ENCODE measurements at places on chromosomes 4 and X.

GRCh38 chr4:82403725-82404124, 26.5 kb downstream of the HNRNPDL start:
- no peak overlapping the region for H3K4me3 ChIP-seq
- H3K36me3 ChIP-seq, result no peaks in the 10 kb centered on the region
- H3K27me3 ChIP-seq, result no peaks in the 10 kb centered on the region
- H3K27ac ChIP-seq, result no peak overlapping the region
- no peak for DNase-seq

DNA sequence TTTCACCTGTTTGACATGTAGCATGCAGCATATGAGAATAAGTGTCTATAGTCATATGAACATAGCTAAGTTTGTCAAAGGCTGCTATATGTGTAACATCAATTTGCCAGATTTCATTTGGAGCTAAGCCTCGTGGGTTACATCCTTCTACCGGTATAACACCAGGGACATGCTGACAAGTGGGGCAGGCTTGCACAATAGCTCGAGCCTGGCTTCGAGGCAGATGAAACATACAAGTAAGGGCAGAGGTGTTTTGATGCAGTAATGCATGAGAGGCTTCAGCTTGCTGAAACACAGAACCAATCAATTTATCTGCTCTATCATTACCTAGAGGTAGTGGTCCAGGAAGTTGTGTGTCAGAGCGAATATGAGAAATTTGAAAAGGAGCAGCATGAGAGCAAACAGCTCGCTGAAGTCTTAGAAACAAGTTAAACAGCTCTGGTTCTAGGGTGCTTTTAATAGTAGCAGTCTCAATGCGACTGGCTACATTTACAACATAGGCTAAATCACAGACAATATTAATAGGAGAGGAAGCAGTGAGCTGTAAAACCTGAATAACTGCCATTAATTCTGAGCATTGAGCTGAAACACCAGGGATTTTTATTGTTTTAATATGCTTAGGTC, 14.9 kb upstream of the UGDH start:
- H3K36me3 ChIP-seq, result peaks cover 4% of the 10 kb centered on the region
- H3K4me1 ChIP-seq, result no peaks in the 10 kb centered on the region
- no peak overlapping the region for H3K4me3 ChIP-seq
- H3K27me3 ChIP-seq, result no peaks in the 10 kb centered on the region

DNA sequence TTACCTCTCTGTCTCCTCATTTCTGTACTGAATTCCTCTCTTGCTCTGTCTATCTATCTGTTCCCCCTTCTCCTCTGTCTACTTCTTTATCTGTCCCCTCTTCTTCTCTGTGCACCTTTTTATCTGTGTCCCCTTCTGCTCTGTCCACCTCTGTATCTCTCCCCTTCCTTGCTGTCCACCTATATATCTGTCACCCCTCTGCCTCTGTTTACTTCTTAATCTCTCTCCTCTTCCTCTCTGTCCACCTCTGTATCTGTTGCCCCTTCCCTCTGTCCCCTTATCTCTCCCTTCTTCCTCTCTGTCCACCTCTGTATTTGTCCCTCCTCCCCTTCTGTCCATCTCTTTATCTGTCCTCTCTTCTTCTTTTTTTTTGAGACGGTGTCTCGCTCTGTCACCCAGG, 8.9 kb downstream of the CCDC22 start:
- H3K27ac ChIP-seq, result no peak overlapping the region
- DNase-seq, result no peak
- no peaks in the 10 kb centered on the region for H3K4me1 ChIP-seq
- H3K36me3 ChIP-seq, result peaks cover 26% of the 10 kb centered on the region
- no peak overlapping the region for H3K4me3 ChIP-seq
- no peaks in the 10 kb centered on the region for H3K27me3 ChIP-seq

DNA sequence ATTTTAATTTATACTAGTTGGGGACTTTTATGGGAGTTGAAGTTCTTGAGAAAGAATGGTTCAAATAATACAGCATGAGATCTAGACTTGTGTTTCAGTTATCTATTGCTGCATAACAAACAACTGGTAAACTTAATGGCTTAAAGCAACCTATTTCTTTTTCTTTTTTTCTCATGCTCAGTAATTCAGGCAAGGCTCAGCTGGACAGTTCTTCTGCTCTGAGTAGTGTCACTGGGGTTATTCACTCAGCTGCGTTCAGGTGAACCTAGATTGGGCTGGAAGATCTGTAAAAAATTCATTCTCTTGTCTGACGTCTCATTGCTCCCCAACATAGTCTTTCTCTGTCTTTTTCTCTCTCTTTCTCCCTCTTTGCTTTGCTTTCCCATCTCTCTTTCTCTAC, 291.7 kb downstream of the GBA3 start:
- H3K27ac ChIP-seq, result no peak overlapping the region
- no peaks in the 10 kb centered on the region for H3K36me3 ChIP-seq
- H3K27me3 ChIP-seq, result no peaks in the 10 kb centered on the region
- DNase-seq, result no peak
- H3K4me1 ChIP-seq, result no peaks in the 10 kb centered on the region
- no peak overlapping the region for H3K4me3 ChIP-seq

- no peaks in the 10 kb centered on the region for H3K27me3 ChIP-seq
- no peak overlapping the region for H3K27ac ChIP-seq
- no peak overlapping the region for H3K4me3 ChIP-seq
- no peaks in the 10 kb centered on the region for H3K36me3 ChIP-seq
- H3K4me1 ChIP-seq, result no peaks in the 10 kb centered on the region
Observed at GRCh38 chr4:144209491-144209890, 69.0 kb upstream of the GYPA start.

DNA sequence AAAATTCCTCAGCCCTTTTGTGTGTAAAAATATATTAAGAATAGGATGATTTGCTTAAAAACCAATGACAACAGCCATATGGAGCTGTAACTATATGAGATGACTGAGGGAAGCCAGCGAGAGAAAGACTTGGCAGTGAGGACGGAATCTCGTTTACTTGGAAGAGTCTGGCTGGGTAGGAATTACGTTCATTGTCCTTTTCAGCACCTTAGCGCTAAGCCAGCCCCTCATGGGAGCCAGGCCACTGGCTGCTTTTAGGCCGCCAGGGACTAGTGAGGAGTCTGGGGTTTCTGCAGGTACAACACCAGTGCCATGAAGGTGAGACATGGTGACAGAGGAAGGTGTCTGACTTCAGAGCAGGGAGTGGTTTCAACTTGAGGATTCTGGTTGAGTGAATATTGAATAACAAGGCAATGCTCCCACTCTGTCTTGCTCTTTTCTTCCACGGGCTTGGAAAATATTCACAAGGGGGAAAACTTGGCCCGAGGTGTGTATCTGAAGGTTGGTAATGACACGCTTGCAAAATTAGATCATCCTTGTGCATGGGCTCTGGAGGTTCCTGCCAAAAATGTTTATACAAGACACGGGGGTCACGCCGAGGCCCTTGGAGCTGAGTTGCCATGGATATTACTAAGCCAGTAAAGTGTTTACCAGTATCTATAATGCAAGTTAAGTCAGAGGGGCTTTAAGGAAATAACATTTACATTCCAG, 17.4 kb downstream of the KLF3 start:
- DNase-seq, result no peak
- no peak overlapping the region for H3K27ac ChIP-seq
- peaks cover 17% of the 10 kb centered on the region for H3K36me3 ChIP-seq
- H3K4me1 ChIP-seq, result peaks cover 2% of the 10 kb centered on the region

DNA sequence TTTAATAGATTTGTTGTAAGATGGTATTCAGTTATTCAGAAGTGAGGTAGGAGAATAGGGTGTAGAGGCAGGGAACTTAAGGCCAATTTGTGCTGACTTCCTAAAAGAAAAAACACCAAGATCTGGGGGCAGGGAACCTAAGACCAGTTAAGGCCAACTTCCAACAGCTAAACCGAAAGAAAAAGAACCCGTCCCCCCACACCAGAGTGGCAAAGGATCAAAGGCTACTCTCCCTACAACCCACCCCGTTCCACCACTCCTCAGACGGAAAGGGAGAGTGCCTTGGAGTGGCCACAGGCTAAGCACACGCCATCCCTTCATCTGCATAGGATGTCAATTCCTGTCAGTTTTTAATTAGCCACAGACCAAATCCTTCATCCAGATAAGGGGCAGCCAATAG, 3.7 kb upstream of the ZNF718 start:
- H3K4me1 ChIP-seq, result peaks cover 1% of the 10 kb centered on the region
- H3K36me3 ChIP-seq, result peaks cover 2% of the 10 kb centered on the region
- no peak overlapping the region for H3K27ac ChIP-seq
- no peak overlapping the region for H3K4me3 ChIP-seq
- H3K27me3 ChIP-seq, result no peaks in the 10 kb centered on the region
- no peak for DNase-seq

DNA sequence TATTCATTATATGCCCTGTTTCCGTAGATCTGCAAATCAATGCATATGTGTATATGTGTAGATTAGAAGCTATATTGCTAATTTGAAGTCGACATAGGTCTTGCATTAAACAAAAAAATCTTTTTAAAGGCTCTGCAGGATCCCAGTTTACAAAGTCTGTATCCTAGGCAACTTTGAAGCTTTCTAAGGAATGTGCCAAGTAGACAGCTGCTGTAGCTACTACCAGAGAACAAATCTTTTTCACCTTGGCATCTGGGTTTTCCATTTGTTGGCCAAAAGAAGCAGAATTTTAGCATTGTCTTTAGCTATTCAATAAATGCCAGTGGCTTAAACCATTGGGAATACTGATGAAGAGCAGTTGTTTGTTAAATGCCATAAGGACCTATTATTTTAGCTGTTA, 88.0 kb downstream of the NAA11 start:
- H3K4me3 ChIP-seq, result no peak overlapping the region
- no peak overlapping the region for H3K27ac ChIP-seq
- DNase-seq, result peak; percentile 35
- H3K36me3 ChIP-seq, result no peaks in the 10 kb centered on the region

- H3K4me1 ChIP-seq, result no peaks in the 10 kb centered on the region
- no peak for DNase-seq
- H3K27me3 ChIP-seq, result no peaks in the 10 kb centered on the region
- H3K4me3 ChIP-seq, result no peak overlapping the region
- no peaks in the 10 kb centered on the region for H3K36me3 ChIP-seq
Observed at GRCh38 chrX:154661899-154662298, 8.5 kb upstream of the CTAG2 start.

DNA sequence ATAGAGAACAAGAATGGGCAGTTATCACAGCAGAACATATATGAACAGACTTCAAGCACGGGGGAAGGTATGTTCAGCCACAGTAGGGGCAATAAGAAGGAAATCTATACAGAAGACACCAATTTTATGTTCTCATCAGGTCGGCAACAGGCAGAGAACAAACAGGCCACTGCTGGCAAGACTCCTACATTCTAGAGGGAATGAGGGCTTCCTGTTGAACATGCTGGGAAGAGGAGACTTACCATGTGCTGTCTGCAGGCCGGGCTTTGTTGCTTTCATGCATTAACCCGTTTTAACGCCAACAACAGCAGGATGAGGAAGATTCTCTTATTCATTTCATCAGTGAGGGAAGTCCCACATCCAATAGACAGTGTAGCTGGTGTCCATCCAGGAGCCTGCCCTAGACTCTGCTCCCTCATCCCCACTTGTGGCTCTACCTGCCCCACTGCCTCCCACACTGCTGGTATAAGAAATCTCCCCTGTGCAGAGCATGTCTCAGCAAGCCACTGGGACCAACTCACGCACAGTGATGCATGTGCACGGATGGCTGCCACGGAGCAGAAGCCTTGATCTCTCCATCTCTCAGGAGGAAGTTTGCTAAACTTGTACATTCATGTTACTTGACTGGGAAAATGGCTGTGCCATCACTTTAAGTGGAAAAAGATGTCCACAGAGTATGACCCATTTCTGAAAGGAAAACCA, 84.5 kb downstream of the ACOX3 start:
- no peaks in the 10 kb centered on the region for H3K27me3 ChIP-seq
- DNase-seq, result peak; percentile 39
- H3K27ac ChIP-seq, result no peak overlapping the region

- DNase-seq, result no peak
- H3K36me3 ChIP-seq, result no peaks in the 10 kb centered on the region
- no peak overlapping the region for H3K27ac ChIP-seq
- H3K4me1 ChIP-seq, result no peaks in the 10 kb centered on the region
Observed at GRCh38 chr4:59983852-59984251, 1216.3 kb upstream of the ADGRL3 start.

GRCh38 chr4:140612357-140612756, 43.6 kb upstream of the UCP1 start:
- no peak overlapping the region for H3K27ac ChIP-seq
- H3K4me1 ChIP-seq, result no peaks in the 10 kb centered on the region
- H3K27me3 ChIP-seq, result no peaks in the 10 kb centered on the region
- H3K4me3 ChIP-seq, result no peak overlapping the region

- H3K27ac ChIP-seq, result no peak overlapping the region
- no peak for DNase-seq
- no peaks in the 10 kb centered on the region for H3K36me3 ChIP-seq
- no peaks in the 10 kb centered on the region for H3K27me3 ChIP-seq
- no peaks in the 10 kb centered on the region for H3K4me1 ChIP-seq
Observed at GRCh38 chrX:38882894-38883626, 81.8 kb downstream of the MID1IP1 start.

All from trophoblast cell (in vitro differentiated cells and primary cell).